ENCODE measurements at places on chromosomes 13 and 19.

GRCh38 chr19:5661483-5661882, 18.8 kb downstream of the MICOS13 start:
- no peak for DNase-seq

- no peak for DNase-seq
Measured at GRCh38 chr19:49542446-49542845, 14.6 kb downstream of the RCN3 start.

DNA sequence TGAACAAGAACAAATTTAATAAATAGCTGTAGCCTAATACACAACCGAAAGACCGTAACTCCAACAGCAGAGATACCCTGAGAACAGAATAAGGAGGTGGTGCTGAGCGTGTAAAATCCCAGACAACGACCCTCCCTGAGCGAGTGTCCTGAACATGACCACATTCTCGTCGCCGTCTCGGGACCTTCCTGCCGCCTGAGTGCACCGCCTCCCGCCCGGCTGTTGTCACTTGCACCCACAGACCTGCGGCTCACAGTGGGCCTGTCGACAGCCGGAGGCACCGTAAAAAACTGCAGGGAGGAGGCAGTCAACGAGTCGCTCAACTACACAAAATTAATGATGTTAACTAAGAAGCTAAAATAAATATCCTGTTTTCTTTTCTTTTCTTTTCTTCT, 35.8 kb upstream of the GRTP1 start:
- no peak for DNase-seq

DNA sequence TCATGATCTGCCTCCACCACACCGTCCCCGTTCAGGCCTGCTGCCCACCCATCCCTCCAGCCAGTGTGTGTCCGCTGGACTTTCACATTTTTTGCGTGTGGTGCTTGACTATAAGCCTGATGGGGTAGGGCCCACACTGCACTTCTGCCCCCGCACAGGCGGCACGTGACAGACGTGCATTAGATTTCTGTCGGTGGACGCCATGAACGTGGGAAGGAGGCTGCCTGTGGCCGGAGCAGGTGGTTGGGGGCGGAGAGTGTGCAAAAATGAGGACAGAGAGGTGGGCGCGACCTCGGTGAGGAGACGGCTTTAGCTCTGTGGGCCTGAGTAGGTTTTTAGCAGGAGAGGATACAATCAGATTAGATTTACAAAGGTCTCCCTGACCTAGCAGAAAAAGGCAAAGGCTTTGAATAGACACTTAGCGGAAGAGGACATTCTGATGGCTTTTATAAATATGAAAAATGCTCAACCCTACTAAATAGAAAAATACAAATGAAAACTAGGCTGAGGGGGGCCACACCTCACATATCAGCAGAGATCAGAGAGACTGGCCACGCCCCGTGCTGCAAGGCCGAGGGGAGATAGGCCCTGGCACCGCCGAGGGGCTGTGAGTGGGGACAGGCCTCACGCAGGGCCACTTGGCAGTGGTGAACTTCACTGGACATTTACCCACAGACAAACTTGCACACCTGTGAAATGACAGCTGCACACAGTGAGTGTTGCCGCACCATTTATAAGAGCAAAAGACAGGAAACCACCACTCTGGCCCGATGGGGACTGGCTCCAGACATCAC, 25.4 kb downstream of the PAK4 start:
- no peak for DNase-seq

DNA sequence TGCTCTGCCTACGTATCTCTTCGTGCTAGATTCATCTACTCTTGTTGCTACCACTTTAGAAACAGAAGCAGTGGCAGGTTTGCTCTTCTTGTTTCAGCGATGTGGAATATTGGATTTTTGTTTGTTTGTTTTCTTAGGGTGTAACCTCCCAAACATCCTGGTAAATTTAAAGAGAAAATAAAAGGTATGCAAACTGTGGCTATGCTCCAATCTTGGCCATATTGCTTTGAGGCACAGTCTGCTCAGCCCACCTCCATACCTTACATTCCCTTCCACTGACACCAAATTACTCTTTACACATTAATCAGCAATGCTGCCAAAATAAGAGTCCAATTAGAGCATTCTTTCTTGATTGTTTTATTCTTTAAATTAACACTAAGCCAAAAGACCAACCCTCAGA, 25.2 kb upstream of the UBL3 start:
- no peak for DNase-seq

- DNase-seq: no peak
Measured at GRCh38 chr13:49536144-49536873, 40.6 kb downstream of the PHF11 start.

- DNase-seq: no peak
Measured at GRCh38 chr13:34349091-34349722, 531.3 kb downstream of the RFC3 start.

DNA sequence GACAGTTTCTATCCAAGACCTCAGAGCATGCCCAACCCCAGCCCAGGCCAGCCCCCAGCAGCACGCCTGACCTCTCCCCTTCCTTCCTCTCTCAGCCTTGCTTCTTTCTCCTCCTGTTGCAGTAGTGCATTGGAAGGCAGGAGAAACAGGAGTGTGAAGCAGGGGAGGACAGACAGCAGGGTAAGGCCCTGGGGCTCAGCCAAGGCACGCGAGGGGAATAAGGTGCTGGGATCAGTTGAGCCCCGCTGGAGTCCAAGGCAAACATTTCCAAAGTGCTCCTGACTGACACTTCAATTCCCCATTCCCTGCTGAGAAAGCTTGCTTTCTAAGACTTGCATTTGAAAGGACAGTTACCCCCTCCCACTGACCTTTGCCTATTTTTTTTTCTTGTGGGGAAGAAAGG, 73.1 kb upstream of the OLFM4 start:
- DNase-seq: no peak

GRCh38 chr13:113837560-113838355, 26.1 kb downstream of the GAS6 start:
- peak; percentile 97 for DNase-seq

DNA sequence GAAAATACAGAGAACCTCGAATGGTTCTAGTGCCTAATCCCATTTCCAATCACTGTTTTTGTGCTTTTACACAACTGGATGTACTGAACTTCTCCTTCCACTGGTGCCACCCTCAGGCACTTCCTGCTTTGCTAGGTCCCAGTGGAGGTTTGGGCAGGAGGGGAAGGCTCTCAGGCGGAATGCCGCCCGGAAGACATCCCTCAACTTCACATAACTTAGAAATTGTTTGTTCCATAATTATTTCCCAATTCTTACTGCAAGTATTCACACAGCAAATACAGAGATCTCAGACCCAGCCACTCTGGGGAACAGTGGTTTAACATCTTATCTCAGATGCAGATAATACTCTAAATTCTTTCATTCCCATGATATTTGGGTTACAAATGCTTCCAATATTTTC, 195.7 kb upstream of the IPO5 start:
- DNase-seq: peak; percentile 85

DNA sequence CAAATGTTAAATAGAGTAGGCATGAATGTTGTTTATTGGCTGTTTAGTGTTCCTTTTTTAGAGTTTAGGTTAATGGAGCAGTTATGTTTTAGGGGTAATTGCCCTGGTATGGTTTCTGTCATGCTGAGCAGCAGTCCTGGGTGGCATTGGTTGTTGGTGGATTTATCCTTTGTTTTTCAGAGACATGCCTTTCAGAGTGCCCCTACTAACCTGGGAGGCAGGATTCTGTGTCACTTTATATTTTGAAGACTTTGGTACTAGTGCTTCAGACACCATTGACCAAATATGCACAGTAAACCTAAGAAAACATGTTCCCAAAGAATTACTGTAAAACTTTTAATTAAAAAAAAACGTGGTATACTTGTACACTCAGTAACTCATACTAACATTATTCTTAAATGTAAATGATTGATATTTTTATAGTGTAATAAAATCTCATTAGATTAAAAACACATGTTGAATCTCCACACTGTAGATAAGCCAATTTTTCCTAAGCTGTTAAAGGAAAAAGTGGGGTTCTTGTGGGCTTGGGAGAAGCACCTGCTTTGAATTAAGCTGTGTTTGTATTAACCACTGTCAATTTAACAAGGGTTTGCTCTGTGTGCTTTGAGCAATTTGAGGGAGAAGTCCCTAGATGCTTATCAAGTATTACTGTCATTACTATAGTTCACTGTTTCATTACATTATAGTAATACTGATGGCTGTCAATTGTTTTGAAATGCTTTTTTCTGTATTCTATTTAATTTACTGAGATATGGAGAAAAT, 133.2 kb downstream of the LMO7 start:
- DNase-seq: no peak

DNA sequence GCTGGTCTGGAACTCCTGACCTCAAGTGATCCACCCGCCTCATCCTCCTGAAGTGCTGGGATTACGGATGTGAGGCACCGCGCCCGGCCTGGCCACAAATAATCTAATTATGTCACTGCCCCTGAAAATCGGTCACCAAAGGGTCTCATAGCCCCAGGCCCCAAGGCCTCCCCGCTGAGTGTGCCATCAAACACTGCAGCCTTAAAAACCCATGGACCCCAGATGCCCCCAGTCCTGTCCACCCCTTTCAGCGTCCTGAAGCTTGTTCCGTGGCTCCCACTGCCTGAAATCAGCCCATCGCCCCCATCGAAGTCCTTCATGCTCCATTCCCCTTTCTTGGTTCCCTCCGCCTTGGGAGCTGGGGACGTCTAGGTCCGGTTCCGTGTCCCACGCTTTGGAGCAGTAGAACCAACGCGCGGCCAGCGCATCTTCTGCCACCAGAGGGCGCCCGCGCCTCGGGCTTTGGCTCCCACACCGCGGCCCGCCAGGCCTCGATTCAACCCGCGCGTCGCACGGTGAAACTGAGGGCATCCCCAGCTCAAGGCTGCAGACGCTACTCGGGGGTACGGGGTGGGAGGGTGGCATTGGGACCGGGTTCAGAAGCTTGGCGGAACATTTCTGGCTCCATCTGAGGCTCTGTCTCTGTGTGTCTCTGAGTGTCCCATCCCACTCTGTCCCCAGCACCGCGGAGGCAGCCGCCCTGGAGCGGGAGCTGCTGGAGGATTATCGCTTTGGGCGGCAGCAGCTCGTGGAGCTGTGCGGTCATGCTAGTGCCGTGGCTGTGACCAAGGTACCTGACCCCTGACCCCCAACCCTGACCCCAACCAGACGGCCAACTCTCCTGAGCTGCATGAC, 3.5 kb downstream of the YJEFN3 start:
- DNase-seq: no peak

- DNase-seq: no peak
Measured at GRCh38 chr13:90696656-90697055, 650.8 kb upstream of the MIR17HG start.

GRCh38 chr19:55223291-55224037, 5.1 kb downstream of the TMEM86B start:
- DNase-seq: no peak

DNA sequence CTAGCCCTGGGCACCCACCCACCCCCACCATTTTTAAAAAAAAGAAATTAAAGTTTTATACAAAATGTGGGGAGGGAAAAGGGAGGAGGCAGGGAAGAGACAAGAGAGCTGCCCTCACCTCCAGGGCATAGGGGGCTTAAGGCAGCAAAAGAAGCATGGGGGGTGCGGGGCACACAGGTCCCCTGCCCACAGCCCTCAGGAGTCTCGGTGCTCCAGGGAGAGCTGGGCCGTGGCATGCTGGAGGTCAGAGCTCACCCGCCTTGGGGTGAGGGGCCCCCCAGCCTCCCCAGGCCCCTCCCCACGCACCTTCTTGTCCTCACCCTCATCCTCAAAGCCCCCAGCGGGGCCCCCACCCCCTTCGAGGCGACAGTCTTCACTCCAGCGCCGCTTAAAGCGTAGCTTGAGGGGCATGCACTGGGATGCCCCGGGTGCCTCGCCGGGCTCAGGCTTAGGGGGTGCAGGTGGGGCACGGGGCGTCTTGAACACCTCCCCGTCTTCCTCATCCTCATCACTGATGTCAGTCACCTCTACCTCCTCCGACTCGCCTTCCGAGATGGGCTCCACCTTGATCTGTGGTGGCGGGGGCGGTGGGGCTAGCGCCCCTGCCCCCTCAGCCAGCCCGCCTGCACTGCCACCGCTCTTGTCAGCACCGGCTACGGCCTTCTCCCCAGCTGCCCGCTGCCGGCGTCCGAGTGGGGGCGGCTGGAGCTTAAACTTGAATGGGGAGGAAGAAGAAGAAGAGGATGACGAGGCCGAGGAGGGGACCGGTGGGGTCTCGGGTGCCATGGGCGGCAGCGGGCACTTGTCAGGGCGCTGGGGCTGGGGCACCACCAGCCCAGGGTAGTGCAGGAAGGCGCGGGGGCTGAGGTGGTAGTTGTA, 6.1 kb upstream of the GSK3A start:
- no peak for DNase-seq

Measured in coronary artery (tissue), 2 donors.